ENCODE measurements at places on chromosomes 2 and 18. TPM values are rescaled to one million over a fixed set of nuclear protein-coding genes. Genes with fewer than 3 reads are reported as not detected.

Gene RHBDD1
- 48.0 TPM for total RNA-seq

DNA sequence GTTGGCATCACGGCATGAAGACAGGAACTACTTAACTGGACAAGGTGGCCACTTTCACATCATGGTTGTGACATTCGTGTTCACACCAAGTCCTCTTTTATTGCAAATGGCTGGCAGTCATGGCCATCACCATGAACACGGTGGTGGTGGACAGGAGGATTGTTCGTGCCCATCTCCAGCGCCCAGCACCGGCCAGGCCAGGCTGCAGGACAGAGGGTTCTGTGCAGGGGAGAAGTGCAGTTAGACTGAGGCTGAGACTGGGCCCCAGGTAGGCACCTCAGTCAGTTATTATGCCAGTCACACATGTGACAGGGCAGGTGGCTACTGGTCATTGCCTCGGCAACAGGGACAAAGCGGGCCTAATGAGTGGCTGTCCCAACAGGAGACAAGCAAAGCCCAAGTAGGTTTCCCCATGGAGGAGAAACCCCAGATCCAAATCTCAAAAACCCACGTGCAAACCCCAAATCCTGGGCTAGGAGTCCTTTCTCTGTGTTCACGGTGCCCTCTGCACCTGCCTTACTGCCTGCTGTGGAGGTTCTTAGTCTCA lies 468.1 kb upstream of the MYT1L start:
- no peak for DNase-seq

GRCh38 chr2:10054424-10054823 lies 11.1 kb downstream of the KLF11 start:
- DNase-seq = no peak

Gene DHRS9
- 1.6 TPM for total RNA-seq

- no peak for DNase-seq
Observed at GRCh38 chr2:65425276-65425675, 7.1 kb downstream of the SPRED2 start.

Data from activated T-helper 1 cell treated with anti-CD3 and anti-CD28 coated beads, Interleukin-12 subunit alpha, Interleukin-12 subunit beta, Interleukin-2, Interleukin-4 antibody, amounts not matched to agents 30 ng/mL and 10 ng/mL and 1 ng/mL, durations not matched to agents 14 hours and 24 hours and 36 hours (primary cell).